Activated CD4-positive, alpha-beta T cell treated with anti-CD3 and anti-CD28 coated beads for 24 hours (primary cell): ENCODE measurements at places on chromosomes 3 and 15.

DNA sequence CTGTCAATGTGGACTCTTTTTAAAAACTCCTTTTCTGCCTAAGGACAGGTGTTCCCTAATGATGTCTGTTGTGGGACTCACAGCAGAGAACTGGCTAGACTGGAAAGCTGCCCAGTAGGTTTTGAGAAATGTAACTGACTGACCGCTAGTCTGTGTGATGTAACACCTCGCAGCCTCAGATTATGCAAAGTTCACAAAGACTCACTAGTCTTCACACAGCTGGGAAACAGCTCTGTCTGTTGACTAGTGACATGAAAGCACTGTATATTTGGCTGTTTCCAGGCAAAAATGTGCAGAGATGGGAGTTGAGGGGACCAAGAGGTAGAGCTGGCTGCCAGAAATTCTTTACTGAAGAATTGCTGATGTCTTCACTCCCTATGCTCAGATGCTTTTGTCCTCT, 10.3 kb downstream of the PDZRN3 start:
- DNase-seq = no peak

GRCh38 chr3:58697561-58697960, 31.0 kb upstream of the FAM3D start:
- DNase-seq = no peak

DNA sequence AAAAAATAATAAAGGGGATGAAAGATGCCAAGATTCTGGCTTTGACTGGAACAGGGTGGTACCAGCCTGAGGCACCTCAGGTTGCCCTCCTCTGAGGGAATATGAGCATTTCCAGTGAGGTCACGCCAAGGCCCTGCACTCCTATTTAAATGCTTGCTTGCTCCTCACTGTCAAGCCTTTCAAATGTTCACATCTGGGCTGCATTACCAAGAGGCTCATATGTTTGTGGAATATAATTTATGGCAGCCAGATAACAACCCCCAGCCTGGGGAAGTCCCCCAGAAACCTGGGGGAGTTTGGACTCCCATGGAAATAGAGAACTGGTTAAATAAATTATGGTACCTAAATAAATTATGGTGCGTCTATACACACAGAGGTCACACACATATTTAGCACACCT, 88.4 kb downstream of the FRMD4B start:
- no peak for DNase-seq

DNA sequence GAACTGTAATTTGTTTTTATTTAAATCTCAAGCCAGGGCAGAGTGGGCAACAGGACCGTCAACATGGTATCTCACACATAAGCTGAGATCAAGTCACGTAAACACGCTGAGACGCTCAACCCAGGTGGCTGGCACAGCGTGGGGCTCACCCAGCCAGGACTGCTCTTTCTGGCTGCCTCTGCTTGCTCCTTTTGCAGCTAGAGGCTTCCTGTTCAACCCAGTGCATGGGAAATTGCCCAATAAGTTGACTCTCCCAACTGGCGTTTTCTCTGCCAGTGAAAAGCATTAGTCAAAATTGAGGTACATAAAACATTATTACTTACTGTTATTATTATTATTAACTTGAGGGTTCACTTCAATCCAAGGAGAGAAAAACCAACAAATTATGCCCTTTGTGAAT, 398.1 kb downstream of the NR2F2 start:
- DNase-seq = no peak

- DNase-seq = no peak
Observed at GRCh38 chr3:21446027-21446426, 305.0 kb downstream of the ZNF385D start.

DNA sequence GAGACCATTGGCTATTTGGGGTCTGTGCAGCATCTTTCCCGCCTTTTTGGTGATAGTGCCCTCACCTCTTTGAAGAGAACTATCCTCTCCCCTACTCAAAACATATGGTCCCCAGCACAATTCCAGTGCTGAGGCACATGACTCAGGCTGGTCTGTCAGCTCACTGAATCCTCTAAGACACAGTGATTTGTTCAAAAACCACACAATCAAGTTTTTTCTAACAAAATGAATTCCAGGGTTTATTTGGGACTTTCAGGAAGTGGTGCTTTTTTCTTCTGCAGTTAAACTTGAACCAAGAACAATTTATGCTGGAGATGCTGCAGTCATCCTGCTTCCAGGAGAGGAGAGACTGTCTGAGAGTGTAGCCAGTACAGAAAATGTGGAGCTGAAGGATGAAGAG, 142.5 kb upstream of the LMCD1 start:
- no peak for DNase-seq

DNA sequence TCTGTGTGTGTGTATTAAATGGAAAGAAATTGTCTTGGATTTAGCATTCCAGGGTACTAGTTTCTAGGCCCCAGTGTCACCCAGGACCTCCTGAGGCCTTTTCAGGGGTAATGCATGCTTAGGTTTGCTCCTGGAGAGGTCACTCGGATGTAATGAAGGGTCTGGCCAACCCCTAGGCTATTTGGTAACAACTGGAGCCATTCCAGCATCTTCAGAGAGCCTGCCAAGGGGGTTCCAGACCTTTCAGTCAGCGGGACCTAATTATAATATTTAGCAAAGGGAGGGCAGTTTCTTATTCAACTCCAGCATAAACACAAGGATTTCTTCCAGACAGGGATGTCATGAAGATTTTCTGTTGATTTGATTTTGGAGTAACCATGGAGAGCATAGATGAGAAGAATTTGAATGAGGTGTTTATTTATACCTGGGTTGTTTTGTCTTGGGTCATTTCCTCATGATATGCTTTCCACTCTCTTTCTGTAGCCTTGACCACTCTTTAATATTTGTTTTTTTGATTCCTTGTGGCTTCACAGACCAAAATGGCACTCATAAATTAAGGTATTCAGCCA, 17.4 kb downstream of the KAT2B start:
- DNase-seq = no peak

- DNase-seq = no peak
Observed at GRCh38 chr3:157436583-157437291, at the start of gene PTX3. PTX3 (plus strand) TSS chr3:157436850; CDS start chr3:157436934, 84 bp downstream.

GRCh38 chr3:169311381-169311780, 352.1 kb downstream of the MECOM start:
- DNase-seq = no peak

GRCh38 chr3:11367143-11367693, 95.0 kb downstream of the ATG7 start:
- no peak for DNase-seq

GRCh38 chr3:148203297-148204010, 494.2 kb upstream of the AGTR1 start:
- DNase-seq = no peak

GRCh38 chr3:126306397-126306796, 50.8 kb downstream of the KLF15 start:
- no peak for DNase-seq

GRCh38 chr3:98968824-98969223, 67.3 kb upstream of the DCBLD2 start:
- DNase-seq = no peak

DNA sequence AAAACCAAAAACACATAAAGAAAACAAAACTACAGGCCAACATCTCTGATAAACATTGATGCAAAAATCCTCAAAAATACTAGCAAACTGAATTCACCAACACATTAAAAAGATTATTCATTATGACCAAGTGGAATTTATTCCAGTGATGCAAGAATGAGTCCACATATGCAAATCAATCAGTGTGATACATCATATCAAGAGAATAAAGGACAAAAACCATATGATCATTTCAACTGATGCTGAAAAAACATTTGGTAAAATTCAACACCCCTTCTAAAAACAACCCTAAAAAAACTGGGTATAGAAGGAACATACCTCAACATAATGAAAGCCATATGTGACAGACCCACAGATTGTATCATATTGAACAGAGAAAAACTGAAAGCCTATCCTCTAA, 265.6 kb upstream of the DCBLD2 start:
- DNase-seq = no peak

GRCh38 chr3:169199283-169199682, 464.2 kb downstream of the MECOM start:
- DNase-seq = no peak

DNA sequence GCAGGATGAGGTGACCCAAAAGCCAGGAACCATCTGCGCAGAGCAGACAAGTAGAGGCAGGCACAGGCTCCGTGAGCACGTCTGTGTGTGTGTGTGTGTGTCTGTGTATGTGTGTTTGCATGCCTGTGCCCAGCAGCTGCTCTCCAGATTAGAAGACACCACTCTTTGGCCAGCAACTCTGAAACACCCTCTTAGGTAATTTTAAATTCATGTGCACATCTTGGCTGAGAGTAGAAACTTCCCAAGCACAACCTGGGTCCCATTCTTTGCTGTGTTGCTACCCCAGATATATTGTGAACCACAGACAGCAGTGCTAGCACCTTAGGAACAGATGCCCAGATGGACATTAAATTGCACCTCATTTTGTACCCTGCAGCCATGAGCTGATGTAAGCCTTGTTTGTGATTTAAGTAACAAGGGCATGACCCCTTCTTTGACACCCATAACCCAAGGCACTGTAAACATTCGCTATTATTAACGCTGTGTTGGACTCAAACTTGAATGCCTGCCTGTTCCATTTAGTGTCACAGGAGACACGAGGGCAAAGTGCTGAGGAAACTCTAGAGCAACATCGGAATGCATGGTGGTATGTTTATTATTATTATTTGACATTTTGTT, at the start of gene FILIP1L:
FILIP1L (minus strand) TSS at position 89 of the 618 bp plus-strand sequence.
- DNase-seq = no peak

DNA sequence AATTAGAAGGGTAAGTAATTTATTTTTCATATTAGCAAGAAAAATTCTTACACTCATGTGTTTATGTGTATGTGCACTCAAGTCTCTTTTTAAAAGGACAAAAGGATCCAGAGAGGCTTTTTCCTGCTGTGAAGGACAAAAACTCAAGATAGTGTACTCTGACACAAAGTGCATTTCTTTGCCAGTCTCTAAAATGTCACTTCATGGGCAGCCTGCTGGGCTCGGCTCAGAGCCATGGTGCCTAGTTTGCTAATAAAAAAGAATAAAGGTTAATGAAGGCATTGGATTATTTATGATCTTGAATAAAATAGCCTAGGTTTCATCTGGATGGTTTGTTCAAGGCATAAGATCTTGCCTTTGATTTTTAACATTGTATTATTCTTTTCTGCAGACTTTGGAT, 989.0 kb downstream of the TBL1XR1 start:
- DNase-seq = no peak

DNA sequence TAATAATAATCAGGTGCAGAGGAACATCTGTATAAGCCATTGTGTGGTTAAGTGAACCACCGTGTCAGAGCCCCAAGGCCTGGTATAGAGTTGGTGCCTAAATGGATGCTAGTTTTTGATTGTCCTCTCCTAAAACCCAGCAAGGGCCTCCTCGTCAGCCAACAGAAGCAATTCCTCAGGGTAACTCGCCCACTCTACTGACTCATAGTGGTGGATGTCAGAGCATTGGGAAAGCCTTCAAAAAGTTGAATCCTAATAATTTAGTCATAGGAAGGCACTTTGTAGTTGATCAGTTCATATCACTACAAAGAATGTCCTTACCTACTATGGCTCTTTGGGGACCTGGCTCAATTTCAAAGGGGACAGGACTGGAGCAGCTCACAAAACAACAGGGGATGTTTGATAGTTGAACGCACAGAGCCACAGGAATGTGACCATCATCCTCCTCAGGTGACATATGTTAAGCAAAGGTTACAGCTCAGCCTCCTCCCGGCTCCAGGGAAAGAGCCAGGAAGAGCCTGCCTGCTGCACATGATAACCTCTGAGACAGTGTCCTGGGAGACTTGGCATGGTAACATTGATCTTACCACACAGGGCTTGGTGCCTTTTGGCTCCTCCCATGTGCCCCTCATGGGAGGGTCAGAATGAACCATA, 338.7 kb downstream of the CLSTN2 start:
- DNase-seq = no peak

DNA sequence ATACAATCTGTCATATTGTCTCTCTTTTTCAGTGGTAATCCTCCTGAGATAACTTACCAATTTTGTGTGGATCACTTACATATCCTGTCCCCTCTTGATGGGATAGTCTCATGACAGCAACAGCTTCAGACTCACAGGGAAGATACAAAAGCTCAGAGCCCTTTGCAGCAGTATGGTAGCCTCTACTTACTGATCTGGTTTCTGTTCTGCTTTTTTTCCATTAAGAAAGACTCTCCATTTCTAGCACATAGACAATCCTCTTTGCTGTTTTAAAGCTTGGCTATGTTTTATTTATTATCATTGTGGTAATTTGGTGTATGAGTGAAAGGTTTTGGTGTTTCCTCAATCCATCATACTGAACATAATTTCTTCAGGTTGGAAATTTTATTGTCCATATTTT, 25.4 kb upstream of the SOX14 start:
- no peak for DNase-seq

DNA sequence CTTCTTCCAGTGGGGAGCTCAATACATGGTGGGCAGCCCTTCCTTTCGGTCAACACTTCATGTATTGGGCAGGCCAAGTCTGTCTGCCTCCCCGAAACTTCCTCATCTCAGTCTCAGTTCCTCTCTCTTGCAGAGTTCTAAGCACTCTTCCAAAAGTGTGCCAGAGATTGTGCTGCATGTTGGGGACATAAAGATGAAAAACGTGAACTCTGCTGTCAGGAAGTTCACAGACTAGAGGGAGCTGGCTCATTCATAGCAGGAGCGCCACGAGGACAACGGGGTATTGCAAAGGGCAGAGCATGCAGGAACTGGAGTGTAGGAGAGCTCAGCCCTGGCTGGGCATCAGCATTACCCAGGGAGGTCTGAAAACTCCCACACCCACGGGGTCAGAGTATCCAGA, 15.3 kb upstream of the EPHB3 start:
- DNase-seq = no peak

- DNase-seq = no peak
Observed at GRCh38 chr3:53150247-53151085, 10.5 kb upstream of the PRKCD start.

DNA sequence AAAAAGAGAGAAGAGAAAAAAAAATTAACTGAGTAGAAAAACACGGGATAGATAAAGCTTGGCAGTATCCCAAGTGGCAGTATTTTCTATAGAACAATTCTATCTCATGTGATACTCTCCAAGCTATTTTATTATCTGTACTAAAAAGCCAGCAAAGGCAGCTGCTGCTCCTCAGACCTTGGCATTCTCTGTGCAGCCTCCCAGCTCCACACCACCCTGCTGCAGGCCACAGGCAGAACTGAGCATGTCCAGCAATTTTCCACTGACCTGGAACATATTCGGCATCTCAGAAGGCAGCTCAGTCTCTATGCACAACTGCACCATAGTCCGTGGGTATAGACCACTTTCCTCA, 1161.4 kb downstream of the IGSF11 start:
- no peak for DNase-seq

DNA sequence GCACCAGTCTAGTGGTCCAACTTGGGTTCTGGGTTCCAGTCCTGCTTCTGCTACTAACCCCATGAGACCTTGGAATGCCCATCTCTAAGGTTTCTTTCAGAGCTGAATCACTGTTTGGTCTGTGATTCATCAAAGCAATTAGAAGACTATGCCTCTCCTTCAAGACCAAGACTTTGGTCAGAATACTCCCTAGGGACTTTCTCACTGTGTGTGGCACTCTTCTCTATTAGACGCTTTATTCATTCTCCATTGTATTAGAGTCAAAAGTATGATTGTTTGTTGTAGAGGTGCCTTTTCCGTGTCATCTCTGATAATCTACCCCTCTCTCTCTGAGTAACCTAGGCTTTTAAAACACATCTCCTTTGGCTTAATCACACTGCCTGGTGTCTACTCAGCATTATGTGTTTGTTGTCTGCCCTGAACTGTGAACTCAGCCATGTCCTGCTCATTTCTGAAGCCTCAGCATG, 90.5 kb downstream of the LPP start:
- DNase-seq = no peak

GRCh38 chr15:94097552-94097951, 133.8 kb upstream of the MCTP2 start:
- no peak for DNase-seq

- no peak for DNase-seq
Observed at GRCh38 chr15:92226020-92226612, 167.6 kb upstream of the ST8SIA2 start.

GRCh38 chr3:24258727-24259600, 235.7 kb downstream of the THRB start:
- DNase-seq = no peak
